ENCODE measurements at places on chromosomes 2 and 18. TPM values are rescaled to one million over a fixed set of nuclear protein-coding genes. Genes with fewer than 3 reads are reported as not detected.

GPR39 gene
- total RNA-seq: 0.10 TPM

HMSD gene
- not detected for total RNA-seq

CBLN2 gene
- 0.41 TPM for total RNA-seq

APCDD1 gene
- total RNA-seq: 31.2 TPM

POTEE gene
- total RNA-seq: not detected

MPHOSPH10 gene
- 26.9 TPM for total RNA-seq

MEIS1 gene
- 72.7 TPM for total RNA-seq

ST6GAL2 gene
- total RNA-seq: 7.1 TPM

CNPPD1 gene
- total RNA-seq: 23.9 TPM

SEH1L gene
- total RNA-seq: 28.8 TPM

RUFY4 gene
- not detected for total RNA-seq

CTLA4 gene
- total RNA-seq: 1.2 TPM

SATB2 gene
- 23.1 TPM for total RNA-seq

GKN2 gene
- not detected for total RNA-seq

POTEI gene
- 0.21 TPM for total RNA-seq

DYNAP gene
- total RNA-seq: not detected

UGP2 gene
- total RNA-seq: 545 TPM

TCF4 gene
- total RNA-seq: 301 TPM

ITGB6 gene
- 61.3 TPM for total RNA-seq

CDKL4 gene
- total RNA-seq: 1.8 TPM

SH3RF3 gene
- total RNA-seq: 10.1 TPM

YWHAQ gene
- 178 TPM for total RNA-seq

ST8SIA5 gene
- 9.0 TPM for total RNA-seq

RAD51AP2 gene
- 0.10 TPM for total RNA-seq

AQP12B gene
- total RNA-seq: not detected

CYP27C1 gene
- total RNA-seq: 4.4 TPM

ADAM23 gene
- total RNA-seq: 21.3 TPM

CRYGC gene
- not detected for total RNA-seq

RTP5 gene
- total RNA-seq: not detected

IHH gene
- total RNA-seq: not detected

SCN9A gene
- 11.1 TPM for total RNA-seq

CMPK2 gene
- 3.5 TPM for total RNA-seq

AMER3 gene
- not detected for total RNA-seq

CCDC178 gene
- total RNA-seq: not detected

MBD2 gene
- total RNA-seq: 19.6 TPM

PDCL3 gene
- 20.9 TPM for total RNA-seq

HNMT gene
- 17.3 TPM for total RNA-seq

LYG1 gene
- 0.41 TPM for total RNA-seq

ARHGEF33 gene
- 4.0 TPM for total RNA-seq

KATNAL2 gene
- total RNA-seq: 4.7 TPM

FZD7 gene
- total RNA-seq: 27.1 TPM

LIMS4 gene
- 1.0 TPM for total RNA-seq

IGFBP2 gene
- total RNA-seq: 336 TPM

IL36G gene
- total RNA-seq: not detected

LAMA3 gene
- 37.0 TPM for total RNA-seq

ALPG gene
- not detected for total RNA-seq

ALLC gene
- total RNA-seq: not detected

SLC19A3 gene
- total RNA-seq: 5.3 TPM

INPP5D gene
- total RNA-seq: 9.1 TPM

GLI2 gene
- total RNA-seq: 6.9 TPM

CTAGE1 gene
- not detected for total RNA-seq

FLACC1 gene
- total RNA-seq: 0.72 TPM

DSC1 gene
- total RNA-seq: 1.1 TPM

ANKRD36C gene
- 165 TPM for total RNA-seq

KLHL14 gene
- total RNA-seq: 1.3 TPM

CCDC142 gene
- total RNA-seq: 18.0 TPM

SFXN5 gene
- 7.3 TPM for total RNA-seq

GPN1 gene
- total RNA-seq: 24.3 TPM

IL37 gene
- total RNA-seq: not detected

All from tongue (tissue), 3 donors.